ENCODE measurements at places on chromosomes 6 and 20.
A peak's percentile ranks its signal among the peaks of the same experiment; 100 is the strongest.

GRCh38 chr20:62029949-62030348, 35.7 kb downstream of the TAF4 start:
- no peak for DNase-seq

DNA sequence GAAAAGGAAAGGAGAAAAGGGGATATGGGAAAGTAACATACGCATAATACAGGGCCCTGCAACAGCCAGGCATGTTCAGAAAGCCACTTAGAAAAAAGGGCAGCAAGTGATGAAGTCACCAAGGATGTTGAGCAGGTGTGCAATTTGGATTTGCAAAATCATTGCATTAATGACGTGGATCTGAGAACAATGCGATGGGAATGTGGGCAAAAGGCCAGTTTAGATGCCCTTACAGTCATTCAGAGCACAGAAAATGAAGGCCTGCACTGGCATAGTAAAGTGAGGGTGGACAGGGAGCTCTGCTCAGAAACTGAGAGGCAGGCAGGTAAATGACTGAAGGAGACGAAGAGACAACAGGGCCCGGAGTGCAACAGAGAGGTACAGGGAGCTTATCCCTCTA, 123.7 kb upstream of the NHSL1 start:
- DNase-seq, result no peak

GRCh38 chr6:67790569-67790968, 844.5 kb upstream of the ADGRB3 start:
- DNase-seq, result no peak

- DNase-seq, result no peak
Observed at GRCh38 chr20:32191873-32192272, 15.7 kb downstream of the PLAGL2 start.

DNA sequence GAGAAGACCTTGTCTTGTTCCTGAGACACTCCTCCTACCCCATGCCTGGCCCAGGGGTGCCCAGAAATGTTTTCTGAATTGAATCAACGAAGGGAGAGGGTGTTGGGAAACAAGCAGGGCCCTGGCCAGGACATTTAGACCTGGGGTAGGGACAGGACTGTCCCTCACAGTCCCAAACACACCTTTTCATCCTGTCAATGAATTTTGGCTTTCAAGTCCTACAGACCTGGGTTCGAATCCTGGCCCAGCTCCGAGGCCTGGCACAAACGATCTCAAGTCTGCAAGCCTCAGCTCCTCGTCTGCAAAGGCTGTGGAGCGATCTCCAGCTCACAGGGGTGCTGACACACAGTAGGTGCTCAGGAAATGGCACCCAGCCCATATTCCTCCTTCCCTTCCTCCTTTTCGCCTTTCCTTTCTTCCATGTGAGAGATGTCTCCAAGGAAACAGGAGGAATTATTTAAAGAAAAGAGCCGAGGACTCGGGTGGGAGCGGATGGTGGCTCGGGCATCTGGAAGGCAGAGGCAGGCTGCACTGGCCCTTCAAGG, 7.3 kb upstream of the DLGAP4 start:
- DNase-seq, result peak; percentile 9

DNA sequence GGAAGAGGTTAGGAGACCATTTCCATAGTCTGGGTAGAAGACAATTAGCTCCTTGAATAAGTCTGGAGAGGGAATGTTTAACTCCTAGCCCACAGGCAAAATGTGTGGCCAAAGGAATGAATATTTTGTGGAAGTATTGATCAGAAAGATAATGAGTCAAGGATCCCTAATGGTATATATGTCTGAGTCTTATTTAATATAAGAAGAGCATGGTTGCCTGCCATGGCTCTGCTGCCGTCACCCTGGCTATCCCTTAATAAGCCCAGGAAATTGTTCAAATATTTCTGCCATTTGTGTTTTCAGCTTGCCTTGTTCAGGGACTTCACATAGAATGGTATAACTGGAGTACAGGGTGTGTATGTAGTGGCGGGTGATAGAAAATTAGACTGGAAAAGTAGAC, 18.1 kb upstream of the CALHM6 start:
- no peak for DNase-seq

DNA sequence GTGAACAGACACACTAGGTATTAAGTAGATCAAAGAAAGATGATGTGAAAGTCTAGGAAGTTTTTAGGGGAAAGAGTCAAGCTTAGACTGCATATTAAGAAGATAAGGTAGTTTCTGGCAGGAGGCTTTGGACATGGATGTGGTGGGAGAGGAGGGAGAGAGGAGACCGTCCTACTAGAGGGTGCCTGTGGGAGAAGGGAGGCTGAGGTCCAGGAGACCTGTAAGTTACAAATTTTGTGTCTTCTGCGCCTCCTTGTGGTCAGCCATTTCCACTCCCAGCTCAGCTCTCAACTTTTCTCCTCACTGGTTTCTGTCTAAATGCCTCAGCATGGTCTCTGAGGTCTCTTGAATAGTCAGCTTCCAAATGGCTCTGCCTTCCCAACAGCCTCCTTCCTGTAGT, 193.5 kb downstream of the UNC5CL start:
- no peak for DNase-seq

DNA sequence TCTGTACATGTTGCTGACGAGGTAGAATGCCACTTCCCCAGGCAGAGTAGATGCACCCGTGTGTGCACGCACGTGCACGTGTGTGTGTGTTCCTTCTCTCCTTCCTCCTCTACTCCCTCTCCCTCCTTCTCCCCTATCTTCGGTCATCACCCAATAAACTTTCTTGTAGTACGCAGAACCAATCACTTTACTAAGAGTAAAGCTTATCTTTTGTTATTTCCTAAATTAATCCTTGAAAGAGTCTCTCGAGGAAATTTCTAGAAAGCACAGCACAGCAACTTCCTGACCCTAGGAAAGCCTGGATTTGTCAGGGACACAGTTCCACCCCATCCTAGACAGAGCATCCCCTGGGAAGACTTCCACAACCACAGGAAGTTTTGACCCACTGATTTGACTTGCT, 166.1 kb downstream of the ZDHHC14 start:
- no peak for DNase-seq

GRCh38 chr6:134074151-134075055, 22.0 kb upstream of the SLC2A12 start:
- DNase-seq, result no peak

GRCh38 chr6:104969785-104970581, 13.1 kb downstream of the LIN28B start:
- DNase-seq, result no peak

- DNase-seq, result no peak
Observed at GRCh38 chr6:167405778-167406532, 81.1 kb downstream of the TTLL2 start.

DNA sequence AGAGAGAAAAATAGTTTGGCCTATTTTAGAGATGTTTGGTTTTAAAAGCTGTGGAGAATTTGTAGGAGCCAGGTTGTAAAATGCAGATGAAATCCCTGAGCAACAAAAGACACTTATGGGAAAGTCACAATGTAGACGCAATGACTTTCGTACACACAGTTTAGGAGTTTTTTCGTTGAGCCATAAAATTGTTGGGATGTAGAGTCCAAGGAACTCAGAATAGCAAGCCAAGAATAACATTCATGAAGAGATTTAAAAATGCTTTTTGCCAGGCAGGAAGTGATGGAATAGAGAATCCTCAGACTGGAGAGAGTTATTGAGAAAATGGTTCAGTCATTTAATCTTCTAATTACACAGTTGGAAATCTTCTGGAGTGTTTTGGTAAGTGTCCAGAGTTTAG, 11.5 kb upstream of the PROKR2 start:
- no peak for DNase-seq

- DNase-seq, result peak; percentile 91
Observed at GRCh38 chr6:34888874-34889555, at the start of gene ANKS1A. Gene ANKS1A (plus strand): TSS chr6:34889255. CDS start chr6:34889403, 148 bp downstream.

GRCh38 chr6:149729824-149730223, 11.9 kb upstream of the LATS1 start:
- DNase-seq, result no peak

- no peak for DNase-seq
Observed at GRCh38 chr6:150880336-150880735, 14.8 kb downstream of the MTHFD1L start.

GRCh38 chr6:122129313-122130025, 270.0 kb upstream of the HSF2 start:
- no peak for DNase-seq

DNA sequence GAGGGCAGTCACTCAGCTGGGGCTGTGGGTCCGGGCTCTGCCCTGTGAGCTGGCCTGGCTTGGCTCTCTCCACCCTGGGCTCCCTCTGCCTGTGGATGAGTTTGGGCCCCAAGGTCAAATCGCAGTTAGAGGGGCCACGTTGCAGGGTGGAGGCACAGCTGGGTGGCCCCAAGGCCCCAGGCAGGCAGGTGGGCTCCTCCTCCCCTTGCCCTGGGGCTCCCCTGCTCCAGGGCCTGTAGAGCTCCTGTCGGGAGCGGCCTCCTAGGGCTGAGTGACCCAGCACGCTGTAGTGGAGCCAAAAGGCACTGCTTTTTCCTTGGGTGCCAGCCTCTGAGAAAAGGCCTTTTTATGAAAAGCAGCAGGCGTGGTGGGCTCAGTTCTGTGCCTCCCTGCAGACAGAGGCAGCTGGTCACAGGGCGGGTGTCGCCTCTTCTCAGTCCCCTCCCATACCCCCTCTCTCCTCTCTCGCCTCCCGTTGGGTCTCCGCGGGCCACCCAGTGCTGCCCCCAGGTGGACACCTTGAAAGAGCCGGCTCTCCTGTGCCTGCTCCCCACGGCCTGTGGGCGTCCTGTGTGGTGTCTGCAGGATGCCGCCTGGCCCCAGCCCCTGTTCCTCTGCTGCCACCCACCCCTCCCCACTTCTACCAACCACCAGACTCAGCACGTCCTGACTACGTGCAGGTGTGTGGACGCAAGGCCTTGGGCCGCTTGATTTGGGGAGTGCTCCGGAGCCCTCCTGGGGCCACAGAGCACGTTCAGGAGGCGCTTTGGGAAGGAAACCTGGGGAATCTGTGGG, 13.2 kb downstream of the SS18L1 start:
- peak; percentile 74 for DNase-seq

- no peak for DNase-seq
Observed at GRCh38 chr20:30816182-30816645, 441.2 kb upstream of the DEFB115 start.

DNA sequence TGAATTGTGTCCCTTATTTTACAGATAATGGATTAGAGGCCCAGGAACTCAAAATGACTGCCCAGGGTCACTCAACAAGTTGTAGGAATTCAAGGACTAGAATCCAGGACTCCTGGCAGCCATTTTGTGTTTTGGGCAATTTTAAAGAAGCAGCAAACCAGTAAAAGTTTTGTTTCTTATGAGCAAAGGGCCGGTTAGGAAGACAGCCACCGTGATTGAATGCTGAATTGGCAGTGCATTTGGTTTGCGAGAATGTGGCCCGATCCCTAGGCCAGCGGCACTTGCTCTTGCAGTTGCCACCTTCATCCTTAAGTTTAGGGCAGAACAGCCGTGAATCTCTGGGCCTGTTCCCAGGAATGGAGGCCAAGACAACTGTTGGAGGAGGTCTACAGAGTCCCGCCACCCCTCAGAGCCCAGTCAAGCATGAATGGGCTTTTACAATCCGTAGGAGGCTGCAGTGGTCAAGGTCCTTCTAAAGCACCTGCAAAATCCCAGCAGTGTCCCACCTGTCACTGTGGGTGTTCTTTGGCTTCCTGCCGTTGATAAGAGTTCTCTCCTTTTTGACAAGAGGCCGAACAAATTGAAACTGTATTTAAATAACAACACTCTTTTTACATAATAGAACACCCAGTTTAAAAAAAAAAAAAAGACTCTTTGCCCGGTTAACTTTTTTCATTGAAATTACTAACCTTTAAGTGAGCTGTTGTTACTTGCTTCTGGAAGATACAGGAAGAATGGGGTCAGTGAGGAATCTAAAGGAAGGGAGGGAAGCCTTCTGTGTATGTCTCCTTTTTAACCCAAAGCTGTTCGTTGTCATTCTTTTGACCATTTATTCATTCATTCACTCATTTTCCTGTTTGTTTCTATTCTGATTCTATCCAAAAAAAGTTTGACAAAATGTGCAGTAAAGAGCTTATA, 68.7 kb downstream of the PHACTR2 start:
- no peak for DNase-seq

GRCh38 chr6:17663226-17663625, 43.5 kb downstream of the NUP153 start:
- no peak for DNase-seq

Measured in activated CD4-positive, CD25-positive, alpha-beta regulatory T cell treated with anti-CD3 and anti-CD28 coated beads, Interleukin-2, amount 50 U/mL, for 72 hours (primary cell).